GDM1 (cell line): ENCODE measurements at places on chromosomes 5 and 9.

DNA sequence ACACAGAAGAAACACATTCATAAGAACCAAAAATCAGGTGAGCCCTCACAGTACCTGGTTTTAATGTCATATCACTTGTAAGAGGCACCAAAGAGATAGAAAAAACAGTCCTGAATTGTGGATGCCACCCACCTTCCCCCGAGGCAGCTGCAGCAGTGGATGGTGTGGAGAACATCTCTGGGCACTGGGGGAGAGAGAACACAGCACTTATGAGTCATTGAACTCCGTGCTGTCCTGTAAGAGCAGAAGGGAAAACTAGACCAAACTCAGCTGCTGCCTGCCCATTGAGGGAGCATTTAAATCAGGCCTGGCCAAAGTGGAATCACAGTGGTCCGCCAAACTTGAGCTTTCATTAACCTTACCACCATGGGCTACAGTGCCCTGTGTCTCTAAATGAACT is 296.2 kb downstream of the SPATA31D1 start:
- DNase-seq, result no peak

- no peak for DNase-seq
Observed at GRCh38 chr9:137761032-137761431, 116.5 kb upstream of the CACNA1B start.

DNA sequence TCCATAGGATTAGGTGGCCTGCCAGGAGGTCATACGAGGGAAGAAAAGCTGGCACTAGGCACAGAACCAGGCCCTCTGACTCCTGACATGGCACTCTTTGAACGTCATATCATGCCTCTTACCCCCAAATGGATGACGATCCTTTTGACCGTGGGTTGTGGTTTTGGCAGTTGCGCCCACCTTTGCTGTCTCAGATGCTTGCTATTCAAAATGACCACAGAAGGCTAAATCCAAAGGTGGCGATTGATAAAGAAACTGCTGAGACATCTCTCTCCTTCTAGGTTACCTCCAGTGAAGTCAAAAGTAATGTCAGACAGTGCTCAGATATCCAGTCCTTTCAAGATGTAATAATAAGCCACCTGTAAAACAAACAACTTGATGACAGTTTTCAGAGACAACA is 385.0 kb downstream of the EFNA5 start:
- no peak for DNase-seq

DNA sequence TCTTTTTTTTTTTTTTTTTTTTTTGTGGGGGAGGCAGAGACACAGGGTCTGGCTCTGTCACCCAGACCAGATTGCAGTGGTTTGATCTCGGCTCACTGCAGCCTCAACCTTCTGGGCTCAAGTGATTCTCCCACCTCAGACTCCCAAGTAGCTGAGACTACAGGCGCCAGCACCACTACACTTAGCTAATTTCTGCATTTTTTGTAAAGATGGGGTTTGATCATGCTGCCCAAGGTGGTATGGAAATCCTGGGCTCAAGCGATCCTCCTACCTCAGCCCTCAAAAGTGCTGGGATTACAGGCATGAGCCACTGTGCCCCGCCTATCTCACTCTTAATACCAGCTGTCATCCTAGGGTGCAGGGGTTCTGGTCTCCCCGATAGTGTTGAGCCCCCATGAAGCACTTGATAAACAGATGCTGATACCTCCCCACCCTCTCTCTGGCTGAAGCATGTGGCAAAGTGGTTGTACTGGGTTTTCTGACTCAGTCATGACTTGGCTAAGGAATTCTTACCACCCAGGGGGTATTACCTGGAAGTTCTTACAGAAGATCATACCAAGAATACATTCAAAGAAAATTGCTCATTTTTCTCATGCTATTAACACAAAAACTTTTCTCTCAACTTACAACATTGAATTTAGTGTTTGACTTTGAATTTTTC is 110.2 kb upstream of the DAPK1 start:
- no peak for DNase-seq

- no peak for DNase-seq
Observed at GRCh38 chr5:176785184-176786145, 24.9 kb upstream of the UNC5A start.

DNA sequence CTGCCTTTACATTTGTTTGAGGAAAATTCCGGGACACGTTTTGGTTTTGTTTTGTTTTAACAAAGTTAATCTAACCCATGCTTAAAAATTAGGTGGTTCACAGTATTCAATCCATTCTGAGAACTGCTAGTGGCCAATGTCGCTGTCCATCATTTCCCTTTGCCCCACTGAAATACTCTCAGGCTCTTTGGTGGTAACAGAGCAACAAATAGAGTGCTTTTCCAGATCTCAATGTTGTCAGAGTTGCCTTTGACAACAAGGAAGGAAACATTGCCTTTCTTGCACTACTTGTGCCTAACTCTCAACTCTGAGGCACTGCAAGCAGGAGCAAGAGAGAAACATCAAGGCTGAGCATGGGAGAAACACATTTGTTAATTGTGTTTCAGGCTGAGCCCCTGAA is 154.0 kb downstream of the MCTP1 start:
- no peak for DNase-seq

DNA sequence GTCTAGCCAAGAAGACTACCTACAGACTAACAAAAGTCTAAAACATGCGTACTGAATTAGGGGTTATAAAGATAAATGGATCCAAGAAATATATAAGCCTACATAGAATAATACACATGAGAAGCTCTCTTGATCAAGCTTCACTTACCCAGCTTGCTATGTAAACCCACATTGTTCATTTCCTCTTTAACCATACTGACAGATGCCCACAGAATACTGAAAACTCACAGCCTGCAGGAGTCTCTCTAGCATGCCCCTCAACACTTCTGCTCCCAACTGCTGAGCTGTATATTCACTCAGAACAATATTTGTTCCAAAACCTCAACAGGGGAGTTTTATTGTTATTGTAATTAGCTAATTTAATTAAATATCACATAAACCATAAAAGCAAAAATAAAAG is 52.4 kb downstream of the RFX3 start:
- DNase-seq, result peak; percentile 33

- DNase-seq, result no peak
Observed at GRCh38 chr5:103901885-103902284, 339.3 kb upstream of the NUDT12 start.

GRCh38 chr5:142685418-142686209 is at the start of gene FGF1:
FGF1 (minus strand) TSS chr5:142686090; CDS start chr5:142614127, 71,963 bp downstream.
- no peak for DNase-seq

- DNase-seq, result no peak
Observed at GRCh38 chr5:126969548-126969947, 60.8 kb downstream of the MARCHF3 start.

DNA sequence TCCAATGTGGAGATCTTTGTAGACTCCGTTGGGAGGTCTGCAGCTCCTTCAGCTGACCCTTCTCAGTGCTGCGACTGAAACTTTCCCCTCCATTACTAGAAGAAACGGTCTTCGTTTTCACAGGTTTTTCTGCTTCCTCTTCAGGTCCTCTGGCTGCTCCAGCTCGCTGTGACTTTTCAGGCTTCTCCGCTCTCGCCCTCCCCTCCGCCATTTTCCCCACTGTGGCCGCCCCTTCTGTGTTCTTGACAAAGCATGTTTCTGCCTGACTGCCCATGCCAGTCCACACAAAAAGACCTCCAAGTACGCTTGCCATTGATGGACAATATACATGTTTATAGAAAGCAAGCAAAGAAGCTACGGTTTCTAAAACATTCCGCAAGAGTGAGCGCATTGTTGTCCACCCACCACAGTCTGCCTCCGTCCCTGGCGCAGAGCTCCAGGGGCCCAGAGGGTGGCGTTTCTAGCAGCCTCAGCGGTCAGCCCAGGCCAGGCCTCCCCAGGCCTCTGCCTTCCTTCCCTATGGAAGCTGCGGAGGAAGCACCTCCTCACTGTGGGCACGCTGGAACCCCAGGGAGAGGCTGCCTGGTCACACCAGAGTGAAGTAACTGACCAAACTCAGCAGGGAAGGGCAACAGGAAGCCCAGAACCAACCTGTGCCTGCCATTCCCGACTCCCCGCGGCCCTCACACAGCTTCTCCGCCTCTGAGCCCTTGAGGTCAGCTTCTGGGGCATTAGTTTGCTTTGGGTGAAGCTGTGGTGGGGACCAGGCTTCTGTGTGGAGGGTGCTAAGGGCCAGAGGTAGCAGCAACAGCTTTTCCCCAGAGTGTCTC is 19.9 kb upstream of the S1PR3 start:
- DNase-seq, result no peak

GRCh38 chr9:77891128-77891800 is 140.3 kb downstream of the GNAQ start:
- no peak for DNase-seq

DNA sequence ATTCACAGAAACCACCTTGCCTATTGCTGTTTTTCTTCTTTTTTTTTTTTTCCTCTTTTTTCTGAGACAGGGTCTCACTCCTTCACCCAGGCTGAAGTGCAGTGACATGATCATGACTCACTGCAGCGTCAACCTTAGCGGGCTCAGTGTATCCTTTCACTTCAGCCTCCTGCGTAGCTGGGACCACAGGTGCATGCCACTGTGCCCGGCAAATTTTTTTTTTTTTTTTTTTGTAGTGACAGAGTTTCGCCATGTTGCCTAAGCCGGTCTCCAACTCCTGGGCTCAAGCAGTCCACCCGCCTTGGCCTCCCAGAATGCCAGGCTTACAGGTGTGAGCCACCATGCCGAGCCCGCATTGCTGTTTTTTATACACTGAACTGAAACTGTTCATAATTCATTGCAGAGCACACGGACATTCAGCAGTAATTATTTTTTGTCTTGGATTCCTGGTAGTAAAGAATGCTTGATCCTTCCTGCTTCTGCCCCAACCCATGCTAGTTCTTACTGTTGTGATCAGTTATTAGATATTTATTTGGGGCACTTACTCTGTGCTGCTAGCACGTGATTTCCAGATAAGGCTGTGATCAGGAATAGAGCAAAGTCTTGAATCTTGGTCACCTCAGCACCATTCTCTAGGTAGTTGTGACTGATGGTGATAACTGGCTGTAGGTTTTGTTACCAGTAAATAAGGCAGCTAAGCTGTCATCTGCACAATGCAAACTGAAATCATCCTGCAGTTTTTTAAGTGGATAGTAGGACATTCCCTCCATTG is 14.0 kb downstream of the MAP3K1 start:
- no peak for DNase-seq

DNA sequence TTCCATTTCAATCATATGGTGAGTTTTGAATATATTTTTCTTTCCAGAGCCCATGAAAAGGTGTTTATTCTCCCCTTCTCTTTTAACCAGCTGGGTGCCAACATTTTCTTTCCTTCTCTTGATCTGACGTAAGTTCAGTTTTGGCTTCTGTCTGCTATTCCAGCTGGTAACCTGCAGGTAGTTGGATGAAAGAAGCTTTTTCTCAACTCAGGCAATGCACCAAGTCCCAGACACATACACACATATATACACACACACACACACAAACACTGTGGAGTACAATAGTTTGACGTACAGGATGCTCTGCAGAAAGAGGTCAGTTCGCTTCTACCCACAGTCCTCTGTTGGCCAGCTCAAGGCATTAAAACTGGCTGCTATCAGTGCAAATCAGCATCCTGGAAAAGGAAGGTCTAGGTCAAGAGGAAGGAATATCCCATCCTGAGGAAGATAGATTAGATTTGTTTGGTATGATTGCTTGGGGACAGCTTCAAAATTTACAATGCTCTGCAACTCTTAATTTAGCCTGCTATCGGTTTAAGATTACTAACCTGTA is 214.3 kb upstream of the SEMA6A start:
- DNase-seq, result no peak

DNA sequence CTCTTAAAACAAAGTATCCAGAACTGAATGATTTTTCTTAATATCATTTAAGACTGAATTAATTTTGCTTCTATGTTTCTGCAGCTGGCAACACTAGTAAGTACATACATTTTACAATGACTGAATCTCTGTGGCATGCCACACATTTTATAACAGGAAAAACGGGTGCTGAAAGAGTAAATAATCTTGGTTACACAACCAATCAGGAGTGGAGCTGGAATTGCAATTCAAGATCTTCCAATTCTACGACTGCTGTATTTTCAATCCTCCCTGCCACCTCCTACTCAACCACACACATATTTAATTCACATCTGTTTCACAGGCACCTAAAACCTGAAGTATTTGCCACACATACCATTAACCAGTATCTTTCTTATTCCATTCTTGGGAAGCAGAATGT is 52.7 kb upstream of the NR5A1 start:
- DNase-seq, result no peak

- DNase-seq, result no peak
Observed at GRCh38 chr5:56100439-56101176, 105.8 kb upstream of the IL6ST start.

- DNase-seq, result no peak
Observed at GRCh38 chr5:1343931-1344901, 683 bp downstream of the CLPTM1L start.

GRCh38 chr5:175479125-175479881 is 943 bp downstream of the SFXN1 start:
- no peak for DNase-seq

- DNase-seq, result peak; percentile 6
Observed at GRCh38 chr9:36050476-36050875, 13.8 kb downstream of the RECK start.

DNA sequence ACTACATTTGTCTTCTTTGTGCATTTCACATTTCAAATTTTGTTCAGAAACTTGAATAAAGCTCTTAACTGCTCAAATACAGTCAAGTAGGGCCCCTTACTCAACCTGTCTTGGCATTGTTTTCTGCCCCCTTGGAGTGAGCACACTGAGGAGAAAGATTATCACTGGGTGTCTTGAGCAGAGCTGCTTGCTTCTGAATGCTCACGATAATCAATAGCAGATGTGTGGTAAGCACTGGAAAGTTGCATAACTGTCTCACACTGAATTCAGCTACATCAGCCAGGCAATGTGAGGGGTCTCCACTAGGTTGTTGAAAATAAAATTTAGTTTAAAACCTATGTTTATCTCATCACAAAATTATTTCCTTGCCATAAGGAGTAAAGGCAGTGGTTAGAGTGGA is 7.8 kb upstream of the TNFAIP8 start:
- no peak for DNase-seq

DNA sequence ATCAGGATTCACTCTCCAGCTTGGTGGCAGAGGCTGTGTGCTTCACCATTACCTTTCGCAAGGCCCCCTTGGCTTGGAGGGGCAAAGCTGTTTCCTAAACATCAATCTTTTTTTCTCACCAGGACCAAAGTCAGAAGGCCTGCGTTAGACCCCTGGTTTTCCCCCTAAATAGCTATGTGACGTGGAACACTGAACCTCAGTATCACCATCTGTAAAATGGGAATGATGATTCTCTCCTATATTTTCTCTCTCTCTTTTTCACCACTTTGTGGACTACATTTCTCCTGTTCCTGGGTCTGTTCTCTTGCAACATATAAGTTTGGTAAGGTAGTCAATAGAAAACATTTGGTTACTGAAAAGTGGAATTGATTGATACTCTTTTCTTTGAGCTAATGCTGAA is 50.5 kb downstream of the DAPK1 start:
- DNase-seq, result no peak

GRCh38 chr5:127650649-127651048 is 1.8 kb downstream of the CTXN3 start:
- DNase-seq, result no peak

- DNase-seq, result no peak
Observed at GRCh38 chr9:76624391-76625048, 139.7 kb upstream of the PCA3 start.

- no peak for DNase-seq
Observed at GRCh38 chr9:111381006-111381405, 51.0 kb upstream of the OR2K2 start.

GRCh38 chr9:123216251-123216797 is 52.1 kb downstream of the STRBP start:
- DNase-seq, result no peak

- DNase-seq, result no peak
Observed at GRCh38 chr9:131167936-131168335, 42.5 kb downstream of the NUP214 start.
